ENCODE measurements at places on chromosomes 4 and X. TPM values are rescaled to one million over a fixed set of nuclear protein-coding genes. Genes with fewer than 3 reads are reported as not detected.

GRCh38 chrX:83022020-83022419 is 486.1 kb upstream of the POU3F4 start:
- no peak for DNase-seq
- no peak overlapping the region for H3K27ac ChIP-seq
- H3K27me3 ChIP-seq, result no peaks in the 10 kb centered on the region
- no peaks in the 10 kb centered on the region for H3K4me1 ChIP-seq

- no peak for DNase-seq
- H3K27ac ChIP-seq, result peak overlapping the region; percentile 98
- peaks cover 12% of the 10 kb centered on the region for H3K36me3 ChIP-seq
Observed at GRCh38 chr4:80071604-80072227, 1.3 kb downstream of the ANTXR2 start.

- no peaks in the 10 kb centered on the region for H3K4me1 ChIP-seq
- H3K27me3 ChIP-seq, result no peaks in the 10 kb centered on the region
- H3K27ac ChIP-seq, result no peak overlapping the region
- no peak for DNase-seq
Observed at GRCh38 chr4:39544580-39545315, 17.5 kb upstream of the UGDH start.

RAB33A gene
- not detected for total RNA-seq

DMRTC1 gene
- total RNA-seq, result 0.27 TPM

ADH1A gene
- 0.17 TPM for total RNA-seq
